T-helper 22 cell (primary cell): ENCODE measurements at places on chromosomes 11 and 22.

DNA sequence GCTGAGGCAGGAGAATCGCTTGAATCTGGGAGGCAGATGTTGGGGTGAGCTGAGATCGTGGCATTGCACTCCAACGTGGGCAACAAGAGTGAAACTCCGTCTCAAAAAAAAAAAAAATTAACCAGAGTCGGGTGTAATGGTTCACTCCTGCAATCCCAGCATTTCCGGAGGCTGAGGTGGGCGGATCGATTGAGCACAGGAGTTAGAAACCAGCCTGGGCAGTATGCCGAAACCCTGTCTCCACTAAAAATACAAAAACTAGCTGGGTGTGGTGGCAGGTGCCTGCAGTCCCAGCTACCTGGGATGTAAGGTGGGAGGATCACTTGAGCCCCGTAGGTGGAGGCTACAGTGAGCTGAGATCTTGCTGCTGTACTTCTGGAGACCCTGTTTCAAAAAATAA is 1.5 kb downstream of the RANGAP1 start:
- no peak for DNase-seq

DNA sequence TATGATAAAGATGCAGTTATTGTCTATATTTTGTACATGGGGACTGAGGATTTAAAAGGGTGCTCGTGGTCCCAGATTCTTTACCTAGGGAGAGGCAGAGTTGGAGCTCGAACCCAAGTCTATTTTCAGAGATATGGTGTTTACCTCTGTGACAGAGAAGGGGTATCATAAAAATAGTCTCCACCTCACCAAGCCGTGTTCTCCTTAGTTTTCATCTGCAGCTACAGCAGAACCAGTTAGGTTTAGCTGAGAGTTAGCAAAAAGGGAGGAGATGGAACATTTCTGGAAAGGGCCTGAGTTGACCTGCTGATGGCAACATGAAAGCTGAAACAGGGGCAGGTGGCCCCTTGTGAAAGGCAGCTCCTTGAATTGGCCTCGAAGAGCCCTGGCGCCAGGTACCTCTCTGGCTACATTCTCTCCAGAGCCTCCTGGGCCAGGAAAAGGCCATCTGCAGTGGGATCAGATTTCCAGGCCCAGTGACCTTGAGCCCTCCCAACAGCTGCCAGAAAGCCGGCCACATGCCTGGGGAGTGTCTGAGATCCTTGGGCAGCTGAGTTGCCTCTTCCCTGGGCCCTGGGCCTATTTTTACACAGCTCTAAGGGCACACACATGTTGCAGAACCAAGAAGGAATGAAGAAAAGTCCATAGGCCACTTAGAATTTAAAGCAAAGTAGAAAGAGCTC is 136.6 kb downstream of the NAV2 start:
- DNase-seq, result no peak

GRCh38 chr11:32418836-32419235 is 16.5 kb downstream of the WT1 start:
- no peak for DNase-seq

DNA sequence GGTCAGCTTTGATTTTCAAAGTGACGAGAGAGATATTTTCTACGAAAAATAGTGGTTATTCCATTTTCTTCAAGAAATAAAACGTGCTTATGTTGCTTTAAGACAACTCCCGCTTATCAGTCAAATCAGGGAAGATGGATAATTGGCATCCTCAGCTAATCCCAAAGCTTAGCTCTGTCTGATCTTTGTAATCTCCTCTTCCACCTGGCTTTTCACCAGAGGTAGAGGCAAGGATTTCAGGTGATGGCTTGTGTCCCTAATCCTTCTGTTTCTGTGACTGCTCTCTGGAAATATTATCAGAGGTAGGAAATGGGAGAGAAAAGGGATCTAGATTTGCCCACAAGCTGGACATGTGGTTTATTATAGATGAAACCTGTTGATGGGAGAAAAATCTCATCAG is 78.9 kb downstream of the DBX1 start:
- DNase-seq, result no peak

- no peak for DNase-seq
Measured at GRCh38 chr11:125359130-125359529, 136.9 kb downstream of the FEZ1 start.

GRCh38 chr11:114844896-114845295 is 166.6 kb downstream of the NXPE2 start:
- DNase-seq, result no peak

DNA sequence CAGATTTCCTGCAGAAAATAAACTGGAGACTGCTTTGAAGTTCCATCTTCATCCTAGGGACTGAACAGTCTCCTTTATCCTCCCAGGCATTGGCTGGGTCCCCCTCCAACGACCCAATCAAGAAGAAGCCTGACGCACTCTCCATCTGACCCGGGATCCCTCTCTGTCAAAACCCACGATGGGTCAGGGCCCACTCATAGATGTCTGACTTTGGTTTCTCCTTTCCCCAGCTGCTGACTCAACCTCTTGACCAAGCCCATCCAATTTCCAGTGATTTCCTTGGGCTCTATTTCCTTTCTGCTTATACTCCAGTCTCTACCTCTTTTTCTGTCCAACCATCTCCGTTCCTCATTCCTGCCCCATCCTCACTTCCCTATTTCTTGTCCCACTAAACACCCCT is 189.7 kb downstream of the MIAT start:
- DNase-seq, result no peak

GRCh38 chr11:1746511-1746931 is 3.9 kb downstream of the IFITM10 start:
- DNase-seq, result no peak

DNA sequence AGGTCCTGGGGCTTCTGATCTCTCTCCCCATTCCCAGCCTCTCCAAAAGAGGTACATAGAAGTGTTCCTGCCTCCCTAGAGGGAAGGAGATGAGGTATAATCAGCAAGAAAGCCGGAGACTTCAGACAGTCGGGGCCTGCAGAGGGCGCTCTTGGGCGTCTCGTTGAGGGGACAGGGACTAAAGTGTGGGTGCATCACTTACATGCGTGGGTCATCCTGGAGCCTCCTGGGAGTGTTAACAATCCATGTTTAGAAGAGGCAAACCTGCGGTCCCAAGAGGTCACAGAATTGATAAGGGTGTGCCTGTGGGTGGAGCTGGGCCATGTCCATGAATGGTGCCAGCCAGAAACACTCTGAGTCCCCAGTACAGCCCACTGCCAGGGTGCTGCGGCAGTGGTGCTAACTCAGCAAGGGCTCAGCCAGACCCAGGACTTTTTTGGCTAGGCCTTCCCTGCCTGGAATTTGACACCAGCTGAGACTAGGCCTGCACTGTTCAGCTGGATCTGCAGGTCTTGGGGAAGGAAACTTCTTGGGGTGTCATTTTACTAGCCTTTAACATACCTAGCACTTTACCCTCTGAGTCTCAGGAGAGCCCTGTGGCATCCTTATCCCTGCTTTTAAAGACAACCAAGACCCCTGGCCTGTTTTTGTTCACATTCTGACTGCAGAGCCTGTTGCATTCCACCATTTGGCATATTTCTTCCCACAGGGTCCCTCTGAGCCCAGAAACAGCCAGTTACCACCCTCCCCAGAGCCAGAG is 5.5 kb downstream of the YDJC start:
- no peak for DNase-seq

DNA sequence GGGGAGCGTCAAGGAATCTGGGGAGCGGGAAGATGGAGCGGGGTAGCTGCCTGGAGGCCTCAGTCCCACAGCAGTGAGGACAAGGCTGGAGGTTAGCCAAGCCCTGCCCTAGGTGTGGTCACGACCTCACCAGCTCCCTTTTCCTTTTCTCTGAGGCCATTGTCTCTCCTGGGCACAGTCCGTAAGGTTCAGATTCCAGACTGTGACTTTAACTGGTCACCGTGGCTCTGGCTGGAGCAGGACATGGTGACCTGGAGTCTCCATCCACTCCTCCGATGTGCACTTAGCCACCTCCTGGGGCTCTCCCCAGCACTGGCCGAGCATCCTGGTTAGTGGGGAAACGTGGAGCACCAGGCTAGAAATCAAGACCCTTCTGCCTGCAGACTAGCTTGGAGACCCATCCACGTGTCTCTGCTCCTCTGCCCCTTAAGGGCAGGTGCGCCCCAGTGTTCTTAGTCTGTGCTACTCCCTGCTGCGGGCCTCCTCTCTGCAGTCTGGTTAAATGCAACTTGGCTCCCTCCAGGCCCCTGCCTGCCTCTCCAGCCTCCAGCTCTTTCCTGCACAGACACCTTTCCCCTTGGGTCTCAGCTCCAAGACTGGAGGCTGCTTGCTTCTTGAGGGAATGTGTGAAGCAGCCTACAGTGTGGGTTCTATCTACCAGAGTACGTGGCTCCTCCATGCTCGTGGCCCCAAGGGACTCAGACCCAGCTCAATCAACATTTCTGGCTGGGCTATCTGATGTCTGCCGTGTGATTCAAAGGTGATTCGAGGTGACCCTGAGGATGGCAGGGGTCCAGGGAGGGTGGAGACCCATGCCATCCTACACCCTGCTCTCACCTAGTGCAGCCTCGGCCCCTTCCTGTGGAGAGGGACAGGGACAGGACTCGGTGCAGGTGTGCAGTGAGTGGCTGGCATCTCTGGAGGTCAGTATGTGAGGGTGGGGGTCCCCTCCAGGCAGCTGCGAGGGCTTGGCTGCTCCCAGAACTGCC is 5.2 kb downstream of the SLC25A1 start:
- no peak for DNase-seq

DNA sequence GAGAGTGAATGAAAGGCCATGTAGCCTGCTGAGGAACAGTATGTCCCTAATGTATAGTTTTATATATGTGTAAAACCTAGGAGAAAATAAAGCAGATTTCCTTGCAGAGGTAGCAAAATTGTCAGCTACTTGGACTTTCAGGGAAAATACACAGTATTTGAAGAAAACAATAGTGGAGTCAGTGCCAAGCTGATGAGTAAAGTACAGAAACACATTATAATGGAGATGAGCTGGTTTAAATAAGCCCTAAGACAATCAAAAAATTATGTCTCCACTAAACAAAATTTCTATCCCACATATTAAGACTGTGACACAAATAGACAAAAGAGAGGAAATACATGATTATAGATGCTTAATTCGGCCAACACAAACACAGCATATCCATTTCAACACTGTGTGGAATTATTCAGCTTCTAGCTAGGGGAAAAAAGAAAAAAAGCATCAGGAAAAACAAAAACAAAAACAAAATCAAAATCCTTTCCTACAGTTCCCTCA is 75.9 kb downstream of the MAML2 start:
- no peak for DNase-seq

DNA sequence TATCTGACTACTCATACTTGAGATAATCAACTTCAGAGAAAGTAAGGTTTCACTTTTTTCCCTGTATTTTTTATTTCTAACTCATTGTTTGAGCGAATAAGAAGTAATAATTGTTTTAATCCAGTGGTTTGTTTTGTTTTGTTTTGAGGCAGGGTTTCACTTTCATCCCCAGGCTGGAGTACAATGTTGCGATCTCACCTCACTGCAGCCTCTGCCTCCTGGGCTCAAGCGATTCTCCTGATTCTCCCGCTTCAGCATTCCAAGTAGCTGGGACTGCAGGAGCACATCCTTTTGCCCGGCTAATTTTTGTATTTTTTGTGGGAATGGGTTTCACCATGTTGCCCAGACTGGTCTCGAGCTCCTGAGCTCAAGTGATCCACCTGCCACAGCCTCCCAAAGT is 8.6 kb downstream of the GTF2H1 start:
- no peak for DNase-seq

- no peak for DNase-seq
Measured at GRCh38 chr22:48135592-48135991, 1373.1 kb downstream of the TBC1D22A start.

GRCh38 chr11:123407996-123408597 is 22.0 kb upstream of the GRAMD1B start:
- DNase-seq, result no peak

DNA sequence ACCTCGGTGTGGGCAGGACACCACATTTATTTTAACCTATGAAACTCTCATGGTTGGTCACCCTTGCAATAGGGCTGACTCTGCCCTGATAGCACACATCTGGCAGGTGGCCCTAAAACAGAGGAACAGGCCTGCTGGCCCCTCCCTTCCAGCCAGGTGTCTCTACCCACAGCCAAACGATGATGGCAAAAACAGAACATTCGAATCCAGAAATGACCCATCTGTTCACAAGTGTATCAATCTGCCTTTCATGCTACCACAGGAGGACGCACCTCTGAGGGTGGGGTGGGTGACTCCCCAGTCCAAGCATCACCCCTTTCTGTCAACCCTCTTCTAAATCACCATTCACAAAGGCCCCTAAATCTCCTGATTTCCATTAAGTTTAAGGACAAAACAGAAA is 118.1 kb downstream of the ETS1 start:
- DNase-seq, result no peak

GRCh38 chr22:24265734-24266133 is 4.9 kb upstream of the SPECC1L start:
- no peak for DNase-seq

GRCh38 chr11:83252266-83252665 is 33.9 kb downstream of the CCDC90B start:
- no peak for DNase-seq

DNA sequence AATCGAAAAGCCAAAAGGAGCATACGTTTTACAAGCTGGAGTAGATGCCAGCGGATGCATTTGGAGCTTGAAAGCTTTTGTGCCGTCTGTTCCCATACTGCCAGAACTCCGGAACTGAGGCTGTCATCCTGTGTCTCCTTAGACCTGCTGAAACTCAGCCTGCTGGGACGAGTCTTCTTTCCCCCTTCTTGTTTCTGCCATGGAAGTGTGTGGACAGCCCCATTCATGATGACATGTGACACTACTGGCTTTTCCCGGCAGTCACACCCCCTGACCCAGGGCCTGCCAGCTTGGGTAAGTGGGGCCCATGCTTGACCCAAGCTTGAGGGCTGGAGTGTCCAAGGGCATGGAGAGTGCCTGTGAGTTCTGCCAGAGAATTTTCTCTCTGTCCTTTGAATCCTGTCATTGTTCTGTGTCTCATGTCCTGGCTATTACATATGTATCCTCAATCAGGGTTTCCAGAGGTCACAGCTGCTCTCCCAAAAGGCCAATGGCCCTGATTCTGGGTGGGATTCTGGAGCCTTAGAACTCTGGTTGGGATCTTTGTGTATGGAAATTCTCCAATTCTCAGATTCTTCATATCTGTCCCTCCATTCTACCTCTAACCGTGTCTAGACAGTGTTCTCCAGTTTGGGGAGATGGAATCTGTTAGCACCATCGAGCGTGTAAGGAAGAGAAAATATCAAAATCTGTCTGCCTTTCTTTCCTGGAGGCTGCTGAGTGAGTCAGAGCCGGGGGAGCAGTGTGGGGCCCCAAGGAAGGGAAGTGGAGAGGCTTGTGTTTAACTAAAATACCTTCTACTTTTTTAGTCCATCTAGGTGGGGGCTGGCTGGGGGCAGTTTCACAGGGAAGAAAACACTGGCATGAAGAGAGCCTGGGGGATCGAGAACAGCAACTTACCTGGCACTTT is 73.2 kb downstream of the KIAA1671 start:
- no peak for DNase-seq

DNA sequence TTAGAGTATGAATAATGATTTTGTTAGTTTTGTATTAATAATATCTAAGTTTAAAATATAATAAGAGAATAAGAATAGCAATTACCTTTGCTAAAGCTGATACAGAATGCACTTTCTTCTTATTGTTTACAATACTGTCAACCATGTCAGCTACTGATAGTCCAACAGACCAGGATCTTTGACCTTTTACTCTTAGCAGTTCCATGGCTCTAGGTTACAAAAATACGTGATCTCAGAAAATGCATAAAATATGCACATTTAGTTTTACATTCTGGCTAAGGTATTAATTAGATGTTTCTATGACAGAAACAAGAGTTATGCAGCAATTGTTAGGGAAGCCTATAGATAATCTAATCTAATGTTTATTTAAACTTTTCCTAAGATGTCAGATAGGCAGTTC is 7.5 kb upstream of the TSG101 start:
- DNase-seq, result no peak

GRCh38 chr11:63639199-63639832 is 25.1 kb upstream of the PLAAT3 start:
- no peak for DNase-seq
